ENCODE measurements at places on chromosomes 1 and 21. TPM values are rescaled to one million over a fixed set of nuclear protein-coding genes. Genes with fewer than 3 reads are reported as not detected.

NR5A2 gene
- total RNA-seq = 4.3 TPM

AMY1B gene
- 0.48 TPM for total RNA-seq

CGN gene
- total RNA-seq = 5.3 TPM

VANGL1 gene
- total RNA-seq = 7.2 TPM

CCDC30 gene
- total RNA-seq = 7.5 TPM

TMEM269 gene
- not detected for total RNA-seq

STUM gene
- 1.7 TPM for total RNA-seq

BSND gene
- total RNA-seq = 0.24 TPM

SIPA1L2 gene
- total RNA-seq = 49.1 TPM

KIF14 gene
- total RNA-seq = 1.2 TPM

ADAM30 gene
- total RNA-seq = 1.4 TPM

OR14K1 gene
- not detected for total RNA-seq

DCAF6 gene
- 58.7 TPM for total RNA-seq
